ENCODE measurements at places on chromosomes 6 and 20. TPM values are rescaled to one million over a fixed set of nuclear protein-coding genes. Genes with fewer than 3 reads are reported as not detected.

GRIK2 gene
- 7.7 TPM for total RNA-seq

- no peak for DNase-seq
Observed at GRCh38 chr6:33211666-33212422, 3.5 kb downstream of the RING1 start.

- DNase-seq: no peak
Observed at GRCh38 chr20:52964131-52964530, 8.0 kb upstream of the TSHZ2 start.

GRCh38 chr20:1466211-1467081, at the start of gene NSFL1C:
NSFL1C (minus strand) TSS chr20:1466849; CDS start chr20:1466824, 25 bp downstream.
- peak; percentile 92 for DNase-seq

Measured in right atrium auricular region (tissue), 2 donors.